Stimulated activated CD4-positive, alpha-beta T cell treated with anti-CD3 and anti-CD28 coated beads, TNF-alpha, amount 100 ng/mL, for 1 hour (primary cell): ENCODE measurements at places on chromosomes 12 and 14.

GRCh38 chr12:34048714-34049113, 26.4 kb downstream of the ALG10 start:
- no peak for DNase-seq

GRCh38 chr12:14618983-14619382, 51.3 kb upstream of the PLBD1 start:
- DNase-seq = no peak

GRCh38 chr12:101935890-101936746, 58.7 kb downstream of the DRAM1 start:
- DNase-seq = no peak

DNA sequence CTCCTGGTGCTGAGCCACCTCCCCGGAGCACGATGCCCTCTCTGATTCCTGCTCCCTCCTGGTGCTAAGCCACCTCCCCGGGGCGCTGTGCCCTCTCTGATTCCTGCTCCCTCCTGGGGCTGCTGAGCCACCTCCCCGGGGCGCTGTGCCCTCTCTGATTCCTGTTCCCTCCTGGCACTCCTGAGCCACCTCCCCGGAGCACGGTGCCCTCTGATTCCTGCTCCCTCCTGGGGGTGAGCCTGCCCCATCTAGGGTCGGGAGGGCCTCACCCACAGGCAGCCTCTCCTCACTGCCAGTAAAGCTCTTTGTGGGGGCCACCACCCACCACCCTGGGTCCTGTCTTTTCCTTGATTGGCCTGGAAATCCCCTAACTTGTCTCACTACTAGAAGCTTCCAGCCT, 327.6 kb upstream of the SFSWAP start:
- DNase-seq = no peak

GRCh38 chr12:16198884-16199283, 78.6 kb downstream of the SLC15A5 start:
- no peak for DNase-seq
